WTC11 (cell line): ENCODE measurements at places on chromosomes 13 and 19.

- DNase-seq = no peak
Measured at GRCh38 chr13:50275392-50276063, 260.3 kb downstream of the KCNRG start.

- DNase-seq = peak; percentile 90
Measured at GRCh38 chr19:40165362-40165937, 25.8 kb upstream of the MAP3K10 start.

DNA sequence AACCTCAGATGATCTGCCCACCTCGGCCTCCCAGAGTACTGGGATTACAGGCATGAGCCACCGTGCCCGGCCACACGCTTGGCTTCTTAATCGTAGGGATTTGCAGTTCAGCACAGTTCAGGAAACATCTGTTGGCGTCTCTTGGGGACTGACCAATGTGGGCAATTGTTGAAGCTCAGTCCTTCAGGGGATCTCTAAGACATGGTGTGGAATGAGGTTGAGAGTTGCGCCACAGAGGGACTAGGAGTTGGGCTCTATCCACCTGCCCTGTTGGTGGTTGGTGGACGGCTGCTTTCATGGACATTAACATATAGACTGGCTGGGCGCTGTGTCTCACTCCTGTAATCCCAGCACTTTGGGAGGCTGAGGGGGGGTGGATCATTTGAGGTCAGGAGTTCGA is 37.3 kb upstream of the SIN3B start:
- DNase-seq = no peak

GRCh38 chr19:43784241-43784980 is 3.6 kb upstream of the KCNN4 start:
- DNase-seq = no peak

GRCh38 chr19:17058236-17058635 is 17.0 kb downstream of the HAUS8 start:
- no peak for DNase-seq

DNA sequence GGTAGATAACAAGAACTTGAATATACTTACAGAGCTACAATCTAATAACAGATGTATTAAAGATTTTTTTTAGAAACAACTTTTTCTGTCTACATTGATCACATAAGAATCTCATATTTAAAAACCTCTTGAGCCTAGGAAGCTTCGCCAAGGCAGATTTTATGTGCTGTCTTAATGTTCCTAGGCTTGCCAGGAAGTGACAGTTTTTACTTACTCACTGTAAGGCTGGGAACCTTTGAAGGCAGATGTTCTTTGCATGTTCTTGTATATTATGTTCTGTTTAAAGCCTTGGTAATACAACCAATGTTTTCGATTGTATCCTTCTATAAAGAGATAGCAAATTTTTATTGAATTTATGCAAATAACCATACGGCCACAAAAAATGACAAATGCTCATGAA is 492.7 kb downstream of the GPC5 start:
- no peak for DNase-seq

GRCh38 chr19:35225951-35226350 is 2.6 kb downstream of the FAM187B start:
- no peak for DNase-seq

GRCh38 chr13:105974380-105974779 is 561.1 kb downstream of the EFNB2 start:
- no peak for DNase-seq

DNA sequence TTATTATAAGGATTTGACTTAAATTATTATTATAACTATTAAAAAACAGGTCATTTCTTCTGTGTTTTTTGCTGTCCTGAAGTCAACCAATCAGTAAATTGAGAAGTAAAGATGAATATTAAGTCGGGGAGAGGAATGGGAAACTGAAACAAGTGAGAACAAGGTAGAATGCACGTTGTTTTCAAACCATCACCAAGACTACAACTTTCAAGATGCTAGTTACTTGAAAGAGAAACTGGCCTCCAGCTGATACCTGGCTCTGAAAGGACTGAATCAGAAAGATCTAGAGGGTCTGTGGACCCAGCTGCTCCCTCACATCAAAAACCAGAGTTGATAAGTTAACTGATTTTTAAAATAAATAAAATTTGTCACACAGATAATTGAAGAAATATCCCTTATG is 1301.5 kb upstream of the ATXN8OS start:
- DNase-seq = no peak

- DNase-seq = peak; percentile 75
Measured at GRCh38 chr13:109783447-109783814, 3.0 kb downstream of the IRS2 start.

- DNase-seq = peak; percentile 49
Measured at GRCh38 chr19:34145741-34146202, 26.5 kb upstream of the LSM14A start.

DNA sequence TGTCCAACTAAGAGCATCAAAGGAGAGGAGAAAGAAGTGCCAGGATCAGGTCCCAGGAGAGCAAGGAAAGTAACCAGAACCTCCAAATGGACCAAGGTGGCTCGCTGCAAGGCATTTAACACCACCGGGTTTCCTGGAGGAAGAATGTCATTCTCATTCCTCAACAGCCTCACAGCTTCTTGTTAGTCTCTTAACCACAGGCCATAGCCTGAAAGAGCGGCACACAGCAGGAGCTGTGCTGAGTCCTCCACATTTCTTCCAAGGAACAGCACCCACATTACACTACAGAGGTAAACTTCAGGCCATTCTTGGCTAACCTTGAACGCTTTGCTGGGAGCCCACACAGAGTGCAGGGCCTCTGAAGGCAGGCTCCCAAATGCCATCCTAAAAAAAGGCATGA is 23.6 kb downstream of the DOCK9 start:
- no peak for DNase-seq

DNA sequence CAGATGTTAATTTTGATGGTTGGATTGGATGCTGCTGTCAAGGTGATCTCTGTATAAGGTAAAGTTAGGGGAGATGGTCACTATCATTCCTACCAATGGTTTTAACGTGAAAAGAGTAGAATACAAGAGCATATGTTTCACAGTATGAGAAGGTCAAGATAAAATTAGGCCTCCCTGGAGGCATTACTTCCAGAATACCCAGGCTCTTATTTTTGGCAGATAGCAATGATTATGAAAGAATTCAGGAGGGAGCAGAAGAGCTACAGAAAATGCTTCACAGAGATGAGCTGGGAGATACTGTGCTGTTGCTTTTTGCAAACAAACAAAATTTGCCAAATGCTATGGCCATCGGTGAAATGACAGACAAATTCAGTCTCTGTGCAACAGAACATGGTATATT is 547.5 kb upstream of the SPRY2 start:
- no peak for DNase-seq

DNA sequence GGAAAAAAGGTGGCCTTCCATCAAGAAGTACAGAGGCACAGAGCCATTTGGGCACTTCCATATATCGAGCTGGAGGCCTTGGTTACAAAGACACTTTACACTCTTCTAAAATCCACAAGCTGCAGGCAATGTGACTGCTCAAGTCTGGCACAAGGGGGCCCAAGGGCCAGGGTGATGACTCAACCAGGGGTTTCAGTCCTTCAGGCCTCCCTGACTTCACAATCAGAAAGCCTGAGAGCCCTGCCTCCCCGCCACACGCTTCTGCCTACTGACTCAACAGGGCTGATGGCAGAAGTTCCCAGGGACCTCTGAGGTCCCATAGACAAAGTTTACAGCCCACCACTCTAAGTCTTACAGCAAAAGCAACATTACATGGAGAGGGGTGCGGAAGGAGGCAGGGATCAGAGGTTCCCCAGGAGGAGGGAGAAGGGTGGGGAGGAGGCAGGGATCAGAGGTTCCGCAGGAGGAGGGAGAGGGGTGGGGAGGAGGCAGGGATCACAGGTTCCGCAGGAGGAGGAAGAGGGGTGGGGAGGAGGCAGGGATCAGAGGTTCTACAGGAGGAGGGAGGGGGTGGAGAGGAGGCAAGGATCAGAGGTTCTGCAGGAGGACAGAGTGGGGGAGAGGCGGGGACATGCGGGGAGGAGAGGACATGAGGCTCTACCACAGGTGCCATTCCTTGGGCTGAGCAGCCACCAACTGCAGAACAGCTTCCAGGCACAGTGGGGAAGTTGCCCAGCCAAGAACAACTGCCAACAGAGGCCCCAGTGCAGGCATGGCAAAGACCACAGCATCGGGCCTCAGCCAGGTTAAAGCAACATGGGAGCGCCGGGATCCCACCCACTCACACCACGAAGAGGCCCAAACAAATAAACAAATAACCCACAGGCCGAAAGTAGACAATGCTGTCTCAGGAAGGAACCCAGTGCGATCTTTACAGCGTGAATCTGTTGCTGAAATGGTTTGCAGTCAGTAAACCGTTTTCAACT is 52.0 kb downstream of the SLC7A1 start:
- DNase-seq = no peak

DNA sequence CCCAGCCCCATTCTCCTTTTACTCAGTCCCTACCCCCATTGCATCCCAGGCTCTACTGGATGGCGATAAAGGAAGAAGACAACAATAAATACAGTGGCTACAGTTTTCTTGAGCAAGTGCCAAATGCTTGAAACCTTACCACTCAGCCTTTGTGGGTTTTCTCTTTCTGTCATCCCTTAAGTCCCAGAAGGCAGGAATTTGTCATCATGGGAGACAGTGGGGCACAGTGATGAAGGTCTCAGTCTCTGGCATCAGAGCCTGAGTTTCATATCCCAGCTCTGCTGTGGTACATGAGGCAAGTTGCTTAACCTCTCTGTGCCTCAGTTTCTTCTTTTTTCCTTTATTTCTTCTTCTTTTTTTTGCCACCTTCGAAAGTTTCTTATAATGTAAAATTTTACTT is 5.1 kb upstream of the COMP start:
- no peak for DNase-seq

GRCh38 chr19:10243606-10244005 is 8.4 kb upstream of the MRPL4 start:
- DNase-seq = no peak

- no peak for DNase-seq
Measured at GRCh38 chr13:57640607-57641006, 9.1 kb downstream of the PCDH17 start.

GRCh38 chr19:54475706-54476105 is 2.6 kb upstream of the CDC42EP5 start:
- DNase-seq = no peak

DNA sequence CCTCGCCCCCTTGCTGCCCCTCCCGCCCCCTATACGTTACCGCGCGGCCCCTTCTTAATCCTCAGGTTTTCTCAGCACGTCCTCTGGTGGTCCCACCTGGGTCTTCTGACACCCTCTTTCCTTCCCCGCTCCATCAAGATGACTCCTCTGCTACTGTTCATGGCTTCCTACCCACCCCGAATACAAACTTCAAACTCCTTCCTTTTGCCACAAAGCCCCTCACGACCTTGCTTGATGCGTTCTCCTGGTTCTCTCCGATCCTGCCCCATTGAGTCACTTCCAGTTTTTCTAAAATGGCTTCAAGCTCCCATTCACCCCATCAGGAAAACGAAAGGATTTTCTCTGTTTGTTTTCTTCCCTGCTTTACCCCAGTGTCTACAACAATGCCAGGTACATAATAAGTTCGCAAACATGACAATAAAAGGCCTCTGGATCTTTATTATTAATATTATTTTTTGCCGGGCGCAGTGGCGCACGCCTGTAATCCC is 734 bp upstream of the SERTAD3 start:
- DNase-seq = no peak

- no peak for DNase-seq
Measured at GRCh38 chr13:80858131-80858530, 517.2 kb upstream of the SPRY2 start.

DNA sequence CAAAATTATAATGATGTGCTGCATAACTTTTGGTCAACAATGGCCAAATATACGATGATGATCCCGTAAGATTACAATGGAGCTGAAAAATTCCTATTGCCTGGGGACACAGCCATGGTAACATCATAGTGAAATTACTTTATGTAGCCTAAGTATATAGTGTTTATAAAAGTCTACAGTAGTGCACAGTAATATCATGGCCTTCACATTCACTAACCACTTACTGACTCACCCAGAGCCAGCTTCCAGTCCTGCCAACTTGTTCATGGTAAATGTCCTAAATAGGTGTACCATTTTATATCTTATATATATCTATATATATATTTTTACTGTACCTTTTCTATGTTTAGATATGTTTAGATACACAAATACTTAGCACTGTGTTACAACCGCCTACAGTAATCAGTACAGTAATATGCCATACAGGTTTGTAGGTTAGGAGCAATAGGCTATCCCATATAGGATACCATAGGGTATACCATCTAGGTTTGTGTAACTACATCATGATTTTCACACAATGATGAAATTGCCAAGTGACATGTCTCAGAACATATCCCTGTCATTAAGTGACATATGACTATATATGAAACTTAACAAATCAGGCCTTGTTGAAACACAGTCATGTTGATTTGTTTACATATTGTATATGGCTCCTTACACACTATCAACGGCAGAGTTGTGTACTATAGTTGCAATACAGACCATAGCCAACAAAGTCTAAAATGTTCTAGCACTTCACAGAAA is 23.7 kb downstream of the DIS3 start:
- DNase-seq = no peak

- no peak for DNase-seq
Measured at GRCh38 chr19:47633517-47633916, 24.6 kb downstream of the BICRA start.

GRCh38 chr13:62130062-62130970 is 714.7 kb upstream of the PCDH20 start:
- DNase-seq = no peak

DNA sequence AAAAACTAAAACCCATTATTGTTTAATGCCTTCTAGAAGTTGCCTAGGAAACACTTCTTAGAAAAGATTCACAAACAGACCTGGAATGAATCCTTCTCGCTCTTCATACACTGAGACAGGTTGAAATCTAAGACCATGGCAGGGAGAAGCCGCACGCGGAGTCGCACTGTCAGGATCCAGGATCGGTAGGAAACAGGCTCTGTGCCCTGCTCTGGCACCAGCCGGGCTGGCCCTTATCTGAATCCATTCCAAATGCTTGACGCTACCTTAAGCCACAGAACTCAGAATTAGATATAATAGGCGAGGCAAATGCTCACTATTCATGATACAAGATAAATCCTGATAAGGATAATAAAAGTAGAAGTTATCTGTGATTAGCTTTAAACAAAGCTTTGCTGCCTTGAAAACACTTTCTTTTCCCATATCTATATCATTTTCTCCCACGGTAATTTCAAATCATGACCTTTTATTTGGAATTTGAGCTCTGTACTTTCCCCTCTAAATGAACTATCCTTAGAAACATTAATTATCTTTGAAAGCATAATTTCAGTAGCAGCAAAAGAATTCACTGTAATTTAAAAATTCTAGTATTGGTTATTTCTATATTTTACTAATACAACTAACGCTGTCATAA is 385.6 kb downstream of the IRS2 start:
- DNase-seq = no peak

DNA sequence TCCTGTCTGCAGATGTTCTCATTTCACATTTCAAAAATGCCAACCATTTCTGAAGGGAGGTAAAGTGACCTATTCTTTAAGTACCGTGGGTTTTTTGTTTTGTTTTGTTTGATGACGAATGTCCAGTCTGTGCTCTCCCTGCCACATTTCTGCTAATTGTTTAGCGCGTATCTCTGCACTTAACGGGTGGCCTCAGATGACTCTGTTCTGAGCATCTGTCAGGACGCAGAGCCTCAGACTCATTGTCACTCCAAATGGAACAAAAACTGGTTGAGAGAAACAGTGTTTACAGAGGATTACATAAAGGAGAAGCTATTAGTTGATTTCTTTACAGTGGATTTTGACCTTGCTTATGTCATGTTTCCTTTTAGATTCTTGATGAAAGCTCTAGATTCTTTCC is 23.7 kb downstream of the TPP2 start:
- no peak for DNase-seq
